Activated T-helper 17 cell treated with anti-CD3 and anti-CD28 coated beads, Interleukin-2, amount 50 U/mL, for 72 hours (primary cell): ENCODE measurements at places on chromosomes 12 and 14. TPM values are rescaled to one million over a fixed set of nuclear protein-coding genes. Genes with fewer than 3 reads are reported as not detected.

GRCh38 chr12:20527417-20528163 is 159.3 kb downstream of the PDE3A start:
- no peak for ATAC-seq

DNA sequence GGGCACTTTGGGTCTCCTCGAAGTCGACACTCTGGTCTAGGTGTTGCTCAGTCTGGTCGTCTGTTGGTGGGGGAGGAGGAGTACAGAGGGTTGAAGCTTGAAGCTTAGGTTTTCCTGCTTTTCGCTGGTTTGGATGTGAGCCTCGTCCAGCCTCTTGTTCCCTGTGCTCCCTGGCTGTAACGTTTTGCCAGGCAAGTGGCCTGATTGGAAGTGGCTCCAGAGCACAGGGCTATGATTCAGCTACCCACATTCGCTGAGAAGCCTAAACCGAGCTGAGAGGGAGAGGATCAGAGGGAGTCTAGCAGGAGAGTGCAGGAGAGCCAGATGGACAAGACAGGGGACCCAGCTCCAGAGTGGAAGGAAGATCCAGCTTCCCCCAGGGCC is 6.1 kb downstream of the HOXC10 start:
- no peak for ATAC-seq

DNA sequence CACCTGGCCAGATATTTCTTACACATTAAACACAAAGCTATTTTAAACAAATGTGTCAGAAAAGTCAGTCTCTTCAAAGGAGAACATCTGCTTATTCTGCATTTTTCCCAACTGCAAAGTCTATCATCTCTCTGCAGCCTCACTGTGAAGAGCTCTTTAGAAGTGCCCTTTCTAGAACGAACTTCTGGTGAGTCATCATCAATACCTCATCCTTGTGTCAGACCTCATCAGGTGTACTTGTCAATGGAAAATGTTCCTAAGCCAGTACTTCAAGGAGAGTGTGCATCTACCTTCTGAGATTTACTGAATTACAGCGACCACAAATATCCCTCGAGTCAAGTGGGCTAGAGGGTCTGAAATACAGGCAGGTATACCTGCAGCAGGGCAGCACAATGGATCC is 457.3 kb downstream of the LRIG3 start:
- no peak for ATAC-seq

DNA sequence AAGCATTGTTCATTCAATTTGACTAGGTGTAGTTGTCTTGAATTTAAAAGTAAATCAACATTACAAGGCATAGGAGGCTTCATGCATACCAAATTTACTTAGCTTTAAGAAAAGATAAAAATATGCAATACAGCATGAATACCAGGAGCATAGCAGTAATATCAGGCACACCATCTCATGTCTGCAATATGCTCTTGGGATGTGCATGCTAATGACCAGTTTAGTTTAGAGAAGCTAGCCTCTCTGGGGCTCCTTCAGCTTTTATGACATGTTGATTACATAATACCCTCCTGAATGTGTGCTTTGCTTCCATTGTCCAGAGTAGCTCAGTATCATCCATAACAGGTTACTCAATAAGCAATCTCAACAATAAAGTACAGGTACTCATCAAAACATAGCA is 497.2 kb downstream of the FLRT2 start:
- no peak for ATAC-seq

DNA sequence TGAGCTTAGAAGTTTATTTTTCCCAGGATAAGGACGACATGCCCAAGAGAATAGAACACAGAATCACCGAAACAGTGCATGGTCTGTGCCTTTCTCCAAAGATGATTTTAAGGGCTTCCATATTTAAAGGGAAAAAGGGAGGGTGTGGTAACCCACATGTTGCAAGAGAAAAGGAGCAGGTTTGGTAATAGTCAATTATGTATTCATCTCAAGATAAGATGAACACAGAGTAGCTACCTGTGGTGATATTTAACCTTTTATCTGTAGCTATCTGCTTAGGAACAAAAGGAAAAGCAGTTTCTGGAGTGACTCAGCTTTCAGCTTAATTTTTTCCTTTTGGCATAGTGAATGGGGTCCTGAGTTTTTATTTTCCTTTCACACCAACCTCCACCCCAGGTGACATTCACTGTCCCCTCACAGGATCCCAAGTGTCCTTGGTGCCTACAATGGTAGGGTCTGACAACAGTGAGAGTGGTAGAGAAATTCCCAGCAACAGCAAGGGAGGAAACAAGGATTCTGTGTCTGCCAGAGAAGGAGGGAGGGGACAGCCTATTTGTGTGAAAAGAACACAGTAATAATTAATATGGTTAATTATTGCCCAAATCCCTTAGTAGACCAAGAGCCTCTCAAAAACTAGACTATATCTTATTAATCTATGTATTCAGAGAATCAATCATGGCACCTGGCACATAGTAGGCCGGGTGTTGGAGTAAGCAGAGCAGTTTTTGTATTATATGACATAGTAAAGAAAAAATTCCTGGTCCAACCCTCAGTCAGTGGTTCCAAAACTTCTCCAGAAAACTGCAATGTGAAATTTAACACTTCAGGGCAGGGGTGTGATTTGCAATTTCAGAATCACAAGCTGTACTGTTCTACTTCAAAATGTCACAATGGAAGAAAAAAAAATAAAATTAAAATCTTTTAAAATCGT is 154.5 kb downstream of the PHLDA1 start:
- ATAC-seq, result no peak

GRCh38 chr12:114209861-114210260 is 196.1 kb downstream of the TBX5 start:
- no peak for ATAC-seq

DNA sequence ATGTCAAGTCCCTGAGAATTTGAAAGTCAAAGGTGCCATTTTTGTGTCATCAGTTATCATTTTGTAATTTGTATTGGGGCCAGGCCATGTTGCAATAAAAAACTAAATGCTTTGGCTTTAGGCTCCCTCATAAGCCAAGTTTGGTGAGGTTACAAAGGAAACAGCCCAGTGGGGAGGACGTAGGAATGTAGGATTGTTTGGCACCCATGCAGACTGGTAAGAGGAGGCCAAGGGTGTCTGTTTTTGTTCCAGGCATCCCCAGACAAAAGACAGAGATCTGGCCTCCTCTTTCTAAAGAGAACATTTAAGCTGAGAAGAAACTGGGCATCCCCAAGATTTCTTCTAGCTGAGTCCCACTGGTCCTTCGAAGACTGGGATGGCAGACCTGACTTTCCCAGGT is 111.7 kb downstream of the SUDS3 start:
- no peak for ATAC-seq

GRCh38 chr12:117583677-117584225 is 222.3 kb upstream of the NOS1 start:
- no peak for ATAC-seq

- ATAC-seq, result no peak
These were observed 6.9 kb upstream of the CMKLR1 start for GRCh38 chr12:108345716-108346633.

DNA sequence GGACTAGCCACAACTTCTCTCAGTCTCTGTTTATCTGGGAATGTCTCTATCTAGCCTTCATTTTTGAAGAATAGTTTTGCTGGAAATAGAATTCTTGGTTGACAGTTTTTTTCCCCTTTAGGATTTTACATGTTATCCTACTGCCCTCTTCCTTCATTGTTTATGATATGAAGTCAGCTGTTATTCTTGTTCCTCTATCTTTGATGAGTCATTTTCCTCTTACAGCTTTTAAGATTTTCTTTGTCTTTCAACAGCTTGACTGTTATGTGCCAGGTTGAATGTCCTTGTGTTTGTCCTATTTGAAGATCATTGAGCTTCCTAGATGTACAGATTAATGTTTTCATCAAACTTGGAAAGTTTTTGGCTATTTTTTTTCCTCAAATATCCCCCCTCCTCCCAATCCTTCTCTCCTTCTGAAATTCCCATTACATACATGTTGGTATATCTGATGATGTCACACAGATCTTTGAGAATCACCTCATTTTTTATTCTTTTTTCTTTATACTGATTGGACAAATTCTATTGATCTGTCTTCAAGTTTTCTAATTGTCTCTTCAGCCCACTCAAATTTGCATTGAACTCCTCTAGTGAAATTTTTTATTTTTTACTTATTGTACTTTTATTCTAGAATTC is 4.5 kb upstream of the GOLGA5 start:
- ATAC-seq, result no peak

DNA sequence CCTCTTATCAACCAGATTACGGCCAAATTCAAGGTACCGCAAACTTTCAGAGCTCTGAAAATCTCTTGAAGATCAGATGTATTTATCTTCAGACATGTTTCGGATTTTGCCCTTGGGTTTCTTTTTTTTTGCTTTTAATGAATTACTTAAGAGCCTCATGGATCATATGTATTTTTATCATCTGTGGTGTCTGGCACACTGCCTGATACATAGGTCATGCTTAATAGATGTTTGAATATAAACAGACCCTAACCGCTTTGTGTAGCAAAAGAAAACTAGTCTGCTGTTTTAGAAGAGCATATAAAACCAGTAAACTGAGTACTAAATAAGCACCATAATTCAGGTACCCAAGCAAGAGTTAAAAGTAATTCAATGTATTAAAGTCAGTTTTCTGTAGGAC is 20.1 kb upstream of the TBK1 start:
- no peak for ATAC-seq

The RPGRIP1 gene
- not detected for total RNA-seq

The CBLN3 gene
- total RNA-seq, result 14.6 TPM

The TMEM229B gene
- total RNA-seq, result 0.84 TPM

The DHRS2 gene
- total RNA-seq, result 7.9 TPM

The FBXO34 gene
- total RNA-seq, result 30.1 TPM

The NPFF gene
- total RNA-seq, result not detected

The SIX6 gene
- total RNA-seq, result not detected
